ENCODE measurements at places on chromosomes 3 and 15.

DNA sequence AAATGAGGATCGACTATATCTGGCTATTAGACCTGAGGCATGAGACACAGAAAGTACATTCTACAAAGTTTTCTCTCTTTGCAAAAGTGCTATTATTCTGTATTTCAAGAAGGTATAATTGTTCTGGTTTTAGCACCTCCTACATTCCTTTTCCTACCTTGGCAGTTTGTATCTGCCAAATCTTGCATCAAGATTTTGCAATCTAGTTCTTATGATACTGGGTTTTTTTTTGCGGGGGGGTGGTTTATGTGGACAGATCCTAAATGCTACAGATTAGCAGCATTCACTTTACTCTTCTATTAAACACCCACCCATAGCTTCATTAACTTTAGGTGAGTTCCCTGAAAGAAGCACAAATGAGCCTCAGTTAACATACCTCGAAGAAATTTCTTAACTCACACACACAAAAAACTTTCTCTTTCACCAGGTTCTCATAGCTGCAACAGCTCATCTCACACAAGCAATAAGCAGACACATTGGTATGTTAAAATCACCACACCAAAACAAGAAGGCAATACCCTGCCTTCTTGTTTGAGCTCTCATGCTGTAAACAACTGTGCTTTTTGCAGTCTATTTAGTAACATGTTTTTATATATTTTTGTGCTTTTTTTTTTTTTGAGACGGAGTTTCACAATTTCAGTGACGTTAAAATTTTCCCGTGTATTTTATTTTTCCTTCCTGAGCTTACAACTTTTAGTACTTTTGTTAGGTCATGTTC is 73.0 kb upstream of the VGLL4 start:
- DNase-seq = no peak

- no peak for DNase-seq
Observed at GRCh38 chr3:166902374-166902773, 477.7 kb downstream of the ZBBX start.

GRCh38 chr15:78149805-78150751 is 916 bp downstream of the IDH3A start:
- no peak for DNase-seq

- no peak for DNase-seq
Observed at GRCh38 chr3:160977773-160978172, 127.4 kb downstream of the B3GALNT1 start.

DNA sequence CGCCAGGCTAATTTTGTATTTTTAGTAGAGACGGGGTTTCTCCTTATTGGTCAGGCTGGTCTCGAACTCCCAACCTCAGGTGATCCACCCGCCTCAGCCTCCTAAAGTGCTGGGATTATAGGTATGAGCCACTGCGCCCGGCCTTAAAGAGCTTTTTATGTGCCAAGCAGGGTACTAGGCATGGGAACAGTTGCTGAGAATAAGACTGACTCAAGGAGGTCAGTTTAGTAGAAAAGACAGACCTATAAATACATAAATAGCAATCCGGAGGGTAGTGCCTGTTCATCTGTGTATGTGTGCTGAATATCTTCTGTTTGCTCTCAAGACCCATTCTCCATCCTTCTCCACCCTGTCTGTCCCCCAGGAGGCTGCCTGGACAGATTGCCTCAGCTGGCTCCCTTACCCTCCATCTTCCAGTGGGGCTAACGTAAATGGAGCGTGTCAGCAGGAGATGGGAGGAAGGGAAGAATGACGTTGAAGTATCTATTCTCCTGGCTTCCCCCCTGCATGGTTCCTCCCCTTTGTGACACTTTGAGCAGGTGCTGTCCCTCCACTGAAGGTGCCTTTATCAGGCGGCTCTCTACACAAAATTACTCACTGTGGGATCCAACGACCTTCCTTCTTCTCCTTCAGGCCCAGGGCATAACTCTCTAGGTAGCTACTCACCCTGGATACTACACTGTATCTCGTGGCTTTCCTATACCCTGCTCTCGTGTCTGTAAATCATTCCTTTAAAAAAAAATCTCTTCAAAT is 31.1 kb downstream of the FBXO40 start:
- DNase-seq = no peak

- no peak for DNase-seq
Observed at GRCh38 chr3:13064964-13065363, 8.3 kb downstream of the IQSEC1 start.

GRCh38 chr15:51270706-51271105 is 67.7 kb downstream of the CYP19A1 start:
- DNase-seq = no peak

GRCh38 chr3:191026746-191027145 is 164.3 kb upstream of the GMNC start:
- no peak for DNase-seq

DNA sequence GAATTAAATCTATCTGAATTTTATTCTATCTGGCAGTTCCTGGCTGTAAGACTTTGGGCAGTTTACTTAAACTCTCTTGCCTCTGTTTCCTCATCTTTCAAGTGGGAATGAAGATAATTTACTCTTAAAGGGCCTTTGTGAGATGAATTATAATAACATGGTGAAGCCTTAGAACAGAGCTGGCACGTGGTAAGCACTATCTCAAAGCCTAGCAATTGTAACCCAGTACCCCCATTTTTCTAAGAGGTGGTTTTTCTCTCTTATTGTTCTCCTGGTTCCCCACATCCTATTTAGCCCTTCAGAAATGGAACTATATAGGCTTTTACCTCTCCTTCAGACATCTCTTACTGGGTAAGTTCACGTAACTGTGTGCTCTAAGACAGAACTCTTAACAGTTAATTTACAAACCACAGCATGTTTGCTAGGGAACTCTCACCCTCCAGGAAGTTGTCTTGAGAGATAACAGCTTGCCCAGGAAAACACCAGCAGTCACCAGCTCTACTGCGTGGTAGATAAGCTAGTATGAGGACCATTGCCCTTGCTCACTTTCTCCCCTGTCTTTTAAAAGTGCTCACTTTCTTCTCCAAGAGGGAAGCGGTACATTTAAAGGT is 12.3 kb upstream of the CRBN start:
- DNase-seq = no peak

GRCh38 chr3:46593979-46594378 is 18.3 kb upstream of the FAM240A start:
- no peak for DNase-seq

- no peak for DNase-seq
Observed at GRCh38 chr3:149489060-149489690, 14.7 kb downstream of the TM4SF4 start.

DNA sequence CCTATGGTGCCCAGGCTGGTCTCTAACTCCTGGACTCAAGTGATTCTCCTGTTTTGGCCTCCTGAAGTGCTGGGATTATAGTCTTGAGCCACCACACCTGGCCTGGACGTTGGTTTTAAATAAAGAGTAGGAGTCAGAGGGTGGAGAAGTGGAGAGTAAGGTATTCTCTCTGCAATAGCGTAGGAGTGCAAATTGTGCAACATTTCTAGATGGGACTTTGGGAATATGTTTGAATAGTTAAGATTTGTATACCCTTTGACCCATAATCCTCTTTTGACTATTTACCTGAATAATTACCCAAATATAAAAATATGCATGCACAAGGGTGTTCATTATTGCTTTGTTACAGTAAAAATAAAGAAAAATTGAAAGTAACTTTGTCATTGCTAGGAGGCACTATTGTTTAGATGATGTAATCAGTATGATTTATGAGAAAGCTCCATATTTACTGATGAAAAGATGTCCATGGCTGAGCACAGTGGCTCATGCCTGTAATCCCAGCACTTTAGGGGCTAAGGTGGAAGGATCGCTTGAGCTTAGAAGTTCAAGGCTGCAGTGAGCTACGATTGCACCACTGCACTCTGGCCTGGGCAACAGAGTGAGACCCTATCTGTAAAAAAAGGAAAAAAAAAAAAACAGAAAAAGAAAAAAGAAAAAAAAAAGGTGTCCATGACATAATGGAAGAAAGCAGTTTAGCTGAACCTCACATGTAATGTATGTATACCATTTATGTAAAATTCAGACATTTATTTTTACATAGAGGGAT is 15.1 kb upstream of the XYLB start:
- DNase-seq = no peak

DNA sequence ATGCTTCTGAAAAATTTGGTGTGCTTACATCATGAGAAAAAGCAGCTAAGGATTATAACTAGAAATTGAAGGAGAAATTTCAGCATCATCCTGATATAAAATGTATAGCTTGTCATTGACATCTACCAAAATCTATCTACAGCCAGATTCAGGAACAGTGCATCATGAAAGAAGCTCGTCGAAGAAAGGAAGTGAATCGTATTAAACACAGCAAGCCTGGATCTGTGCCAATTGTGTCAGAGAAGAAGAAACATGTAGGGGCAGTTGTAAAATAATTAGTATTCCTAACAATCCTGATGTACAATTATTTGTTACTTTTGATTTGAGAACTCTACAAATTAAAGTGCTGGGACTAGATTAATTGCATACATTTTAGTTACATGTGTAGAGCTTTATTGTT is 37.2 kb downstream of the AP4E1 start:
- DNase-seq = no peak

- no peak for DNase-seq
Observed at GRCh38 chr3:42043099-42043813, 47.9 kb upstream of the TRAK1 start.

DNA sequence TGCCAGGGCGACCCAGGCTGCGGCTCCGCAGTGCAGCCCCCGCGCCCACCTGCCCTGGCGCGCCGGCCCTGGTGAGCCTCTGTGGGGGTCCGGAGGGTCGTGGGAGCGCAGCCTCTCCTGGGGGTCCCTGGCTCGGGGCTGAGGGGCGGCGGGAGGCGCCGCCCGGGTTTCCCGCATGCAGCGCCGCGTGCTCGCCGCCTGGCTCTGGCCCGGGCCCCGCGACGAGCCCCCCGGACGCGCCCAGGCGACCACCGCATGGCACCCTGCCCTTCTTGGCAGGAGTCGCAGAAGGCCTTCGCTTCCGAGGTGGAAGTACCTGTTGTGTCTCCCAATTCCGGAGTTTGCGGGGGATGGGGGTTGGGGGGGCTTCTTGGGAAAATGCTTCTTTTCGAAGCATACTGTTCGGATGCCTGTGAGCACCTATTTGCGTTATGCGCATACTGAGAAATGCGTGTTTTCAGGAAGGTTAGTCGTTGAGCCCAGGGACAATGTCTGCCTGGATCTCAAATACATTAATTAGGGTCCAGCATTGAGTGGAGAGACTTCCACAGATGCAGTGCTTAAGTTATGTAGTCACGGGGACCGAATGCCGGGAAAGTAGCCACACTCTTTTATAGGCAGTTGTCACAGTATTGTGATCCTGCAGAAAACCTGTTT is 1.3 kb downstream of the GABRA5 start:
- no peak for DNase-seq

- no peak for DNase-seq
Observed at GRCh38 chr15:40248006-40248783, 9.3 kb downstream of the PAK6 start.

GRCh38 chr3:126264952-126265351 is 84.6 kb upstream of the ALDH1L1 start:
- no peak for DNase-seq

DNA sequence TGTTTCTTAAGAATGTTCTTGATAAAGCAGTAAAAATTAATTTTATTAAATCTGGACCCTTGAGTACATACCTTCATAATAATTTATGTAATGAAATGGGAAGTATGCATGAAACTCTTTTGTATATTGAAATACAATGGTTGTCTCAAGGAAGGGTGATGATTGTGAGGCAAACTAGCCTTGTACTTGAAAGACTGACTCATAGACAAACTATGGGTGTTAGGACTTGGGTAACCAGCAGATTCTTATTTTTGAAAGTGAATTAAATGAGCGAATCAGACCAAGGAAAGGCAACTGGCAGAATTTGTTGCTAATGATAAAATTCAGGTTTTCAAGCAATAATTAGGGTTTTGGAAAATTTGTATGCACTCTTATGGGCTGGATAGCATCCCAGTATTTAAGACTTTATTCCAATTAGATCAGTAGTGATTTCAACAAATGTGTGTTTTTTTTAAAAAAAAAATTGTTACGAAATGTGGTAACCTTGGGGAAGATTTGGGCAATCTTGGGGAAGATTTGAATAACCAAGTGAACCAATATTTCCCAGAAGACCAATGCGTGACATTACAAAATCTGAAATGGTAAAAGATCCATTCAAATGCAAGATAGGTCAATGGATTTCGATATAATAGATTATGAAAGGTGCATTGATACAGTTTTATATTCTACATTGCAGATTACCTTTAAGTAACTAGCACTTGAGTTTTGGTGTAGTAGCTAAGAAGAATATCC is 42.0 kb downstream of the ATP2C1 start:
- no peak for DNase-seq

- DNase-seq = no peak
Observed at GRCh38 chr3:13045904-13046568, 27.2 kb downstream of the IQSEC1 start.

DNA sequence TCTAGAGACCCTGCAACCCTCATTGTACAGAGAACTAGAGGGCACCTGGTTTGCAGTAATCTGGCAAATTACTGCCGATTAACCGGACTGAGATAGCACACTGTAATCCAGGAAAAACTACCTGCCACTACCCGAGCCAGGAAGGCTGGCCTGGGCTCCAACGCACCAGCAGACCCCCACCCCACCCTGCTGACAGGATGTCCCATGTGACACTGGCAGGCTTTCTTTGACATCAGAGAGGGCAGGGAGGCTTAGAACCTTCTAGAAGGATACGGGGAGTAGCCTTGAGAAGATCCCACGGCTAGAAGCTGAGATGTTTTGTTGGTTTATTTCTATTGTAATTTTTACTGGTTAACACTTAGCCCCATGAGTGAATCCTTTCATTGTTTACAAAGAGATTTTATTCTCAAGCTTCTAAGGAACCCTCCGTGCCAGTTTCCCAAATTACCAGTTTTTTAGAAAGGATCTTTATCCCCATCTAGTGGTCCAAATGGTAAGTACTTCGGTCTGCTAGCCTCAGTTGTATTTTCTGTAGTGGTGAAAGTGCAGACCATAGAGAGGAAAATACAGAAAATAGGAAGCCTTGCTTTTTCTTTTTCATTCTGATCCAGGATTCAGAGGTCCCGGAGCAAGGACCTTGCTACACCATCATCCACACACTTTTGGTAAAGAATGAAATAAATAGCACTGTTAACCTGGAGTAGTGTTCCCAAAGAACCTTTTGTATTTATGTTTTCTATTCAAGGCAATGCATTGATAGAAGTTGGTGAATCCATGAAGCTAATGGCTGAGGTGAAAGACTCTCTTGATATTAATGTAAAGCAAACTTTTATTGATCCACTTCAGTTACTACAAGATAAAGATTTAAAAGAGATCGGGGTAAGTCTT is 81.9 kb upstream of the ADAMTSL3 start:
- DNase-seq = no peak

GRCh38 chr3:185254799-185255198 is 950 bp upstream of the EHHADH start:
- no peak for DNase-seq

GRCh38 chr15:62357431-62357830 is 192.3 kb upstream of the C2CD4B start:
- DNase-seq = no peak

- DNase-seq = no peak
Observed at GRCh38 chr3:174439331-174440252, 419.5 kb upstream of the NAALADL2 start.

- no peak for DNase-seq
Observed at GRCh38 chr15:57321973-57322601, 54.2 kb upstream of the CGNL1 start.

Data from stimulated activated CD4-positive, alpha-beta T cell treated with anti-CD3 and anti-CD28 coated beads, Interleukin-12 subunit alpha, Interleukin-12 subunit beta, amount 100 ng/mL, for 24 hours (primary cell).